Natural killer cell (primary cell): ENCODE measurements at places on chromosomes 3 and 15. TPM values are rescaled to one million over a fixed set of nuclear protein-coding genes. Genes with fewer than 3 reads are reported as not detected.
A peak's percentile ranks its signal among the peaks of the same experiment; 100 is the strongest.

Gene EXD1
- total RNA-seq = not detected

- H3K4me3 ChIP-seq = no peak overlapping the region
- no peak overlapping the region for H3K27ac ChIP-seq
- DNase-seq = no peak
- H3K36me3 ChIP-seq = no peaks in the 10 kb centered on the region
- H3K4me1 ChIP-seq = peaks cover 26% of the 10 kb centered on the region
Measured at GRCh38 chr15:40259021-40259420, 20.2 kb downstream of the PAK6 start.

Gene TMEM212
- total RNA-seq = not detected

GRCh38 chr3:114418107-114418506 lies 124.3 kb downstream of the TIGIT start:
- H3K27me3 ChIP-seq = no peaks in the 10 kb centered on the region
- no peaks in the 10 kb centered on the region for H3K4me1 ChIP-seq
- no peak overlapping the region for H3K4me3 ChIP-seq
- no peak overlapping the region for H3K27ac ChIP-seq
- H3K36me3 ChIP-seq = no peaks in the 10 kb centered on the region

GRCh38 chr3:3800080-3800455 lies 837 bp downstream of the LRRN1 start:
- H3K4me1 ChIP-seq = peaks cover 22% of the 10 kb centered on the region
- peak overlapping the region; percentile 31 for H3K4me3 ChIP-seq
- H3K27me3 ChIP-seq = peaks cover 7% of the 10 kb centered on the region

Gene OTOL1
- total RNA-seq = not detected
